T1000 (cell line): ENCODE measurements at places on chromosomes 11 and 22.

- DNase-seq = no peak
Measured at GRCh38 chr11:95461858-95462257, 230.9 kb upstream of the SESN3 start.

DNA sequence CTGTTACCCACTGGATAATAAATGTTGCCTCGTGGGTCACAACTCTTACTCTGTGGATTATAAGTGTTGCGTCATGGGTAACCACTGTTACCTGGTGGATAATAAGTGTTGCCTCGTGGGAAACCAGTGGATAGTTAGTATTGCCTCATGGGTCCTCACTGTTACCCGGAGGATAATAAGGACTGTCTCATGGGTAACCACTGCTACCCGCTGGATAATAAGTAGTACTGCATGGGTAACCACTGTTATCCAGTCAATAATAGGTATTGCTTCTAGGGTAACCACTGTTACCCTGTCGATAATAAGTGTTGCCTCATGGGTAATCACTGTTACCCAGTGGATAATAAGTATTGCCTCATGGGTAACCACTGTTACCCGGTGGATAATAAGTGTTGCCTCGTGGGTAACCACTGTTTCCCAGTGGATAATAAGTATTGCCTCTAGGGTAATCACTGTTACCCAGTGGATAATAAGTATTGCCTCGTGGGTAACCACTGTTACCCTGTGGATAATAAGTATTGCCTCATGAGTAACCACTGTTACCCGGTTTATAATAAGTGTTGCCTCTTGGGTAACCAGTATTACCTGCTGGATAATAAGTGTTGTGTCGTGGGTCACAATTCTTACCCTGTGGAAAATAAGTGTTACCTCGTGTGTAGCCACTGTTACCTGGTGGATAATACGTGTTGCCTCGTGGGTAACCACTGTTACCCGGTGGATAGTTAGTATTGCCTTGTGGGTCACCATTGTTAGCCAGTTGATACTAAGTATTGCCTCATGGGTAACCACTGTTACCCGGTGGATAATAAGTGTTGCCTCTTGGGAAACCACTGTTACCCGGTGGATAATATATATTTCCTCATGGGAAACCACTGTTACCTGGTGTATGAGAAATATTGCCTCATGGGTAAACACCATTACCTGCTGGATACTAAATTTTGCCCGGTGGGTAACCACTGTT lies 15.7 kb upstream of the NXPE4 start:
- no peak for DNase-seq

- no peak for DNase-seq
Measured at GRCh38 chr22:46064228-46064965, 85.9 kb upstream of the PPARA start.

DNA sequence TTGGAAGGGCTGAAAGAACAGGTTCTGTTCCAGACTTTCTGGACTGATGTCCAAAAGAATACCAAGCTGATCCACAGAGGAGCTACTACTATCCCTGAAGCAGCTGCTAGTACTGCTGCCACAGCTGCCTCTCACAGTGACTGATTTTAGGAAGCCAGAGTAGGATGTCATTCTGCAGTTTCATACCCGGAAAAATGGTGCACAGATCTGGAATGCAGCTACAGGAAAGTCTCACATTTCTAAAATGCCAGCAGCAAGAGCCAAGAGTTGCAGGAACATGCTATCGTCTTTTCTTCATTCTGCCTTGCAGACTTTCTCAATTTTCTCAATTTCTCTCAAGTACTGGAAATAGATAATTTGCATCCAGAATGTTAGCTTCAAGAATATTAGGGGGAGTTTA lies 19.4 kb upstream of the CCDC179 start:
- no peak for DNase-seq

DNA sequence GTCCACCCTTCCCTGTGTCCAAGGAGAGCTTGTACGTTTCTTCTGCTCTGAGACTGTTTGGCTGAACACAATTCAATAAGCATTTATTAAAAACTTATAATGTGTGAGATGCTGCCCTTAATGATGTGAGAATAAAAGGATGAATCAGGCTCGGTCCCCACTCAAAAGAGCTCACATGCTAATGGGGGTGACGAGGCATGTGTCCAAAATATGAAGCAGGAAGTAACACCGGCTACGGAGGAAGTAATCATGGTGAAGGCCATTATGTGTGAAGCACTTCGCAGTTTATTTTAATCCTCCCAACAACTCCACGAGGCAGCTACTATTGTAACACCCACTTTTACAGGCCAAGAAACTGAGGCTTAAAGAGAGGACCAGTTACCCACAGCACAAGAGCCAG lies 3.4 kb upstream of the RASD2 start:
- no peak for DNase-seq

- DNase-seq = no peak
Measured at GRCh38 chr11:102626676-102627075, 1.5 kb upstream of the MMP20 start.

DNA sequence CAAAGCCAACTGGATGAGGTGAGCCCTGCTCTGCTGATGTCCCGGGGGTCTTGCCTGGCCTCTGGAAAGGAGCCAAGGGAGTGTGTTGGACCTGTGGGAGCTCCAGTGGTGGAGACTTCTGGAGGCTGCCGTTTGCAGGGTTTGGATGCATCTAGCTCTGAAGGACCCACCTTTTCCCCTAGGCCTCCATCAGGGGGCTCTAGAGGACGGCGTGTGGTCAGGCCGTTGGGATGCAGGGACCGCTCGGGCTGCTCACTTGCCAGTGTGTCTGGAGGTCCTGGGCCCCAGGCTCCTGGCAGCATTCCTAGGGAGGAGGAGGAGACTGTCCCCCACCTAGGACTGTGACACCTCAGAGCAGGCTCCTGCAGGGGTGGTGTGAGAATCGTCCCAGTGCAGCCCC lies 58.3 kb downstream of the PRDM11 start:
- no peak for DNase-seq

GRCh38 chr11:57311109-57311936 lies 13.4 kb downstream of the TNKS1BP1 start:
- peak; percentile 91 for DNase-seq

GRCh38 chr11:56782167-56782847 lies 33.8 kb upstream of the OR9G4 start:
- no peak for DNase-seq

GRCh38 chr11:12092714-12093113 lies 17.7 kb upstream of the MICAL2 start:
- no peak for DNase-seq

DNA sequence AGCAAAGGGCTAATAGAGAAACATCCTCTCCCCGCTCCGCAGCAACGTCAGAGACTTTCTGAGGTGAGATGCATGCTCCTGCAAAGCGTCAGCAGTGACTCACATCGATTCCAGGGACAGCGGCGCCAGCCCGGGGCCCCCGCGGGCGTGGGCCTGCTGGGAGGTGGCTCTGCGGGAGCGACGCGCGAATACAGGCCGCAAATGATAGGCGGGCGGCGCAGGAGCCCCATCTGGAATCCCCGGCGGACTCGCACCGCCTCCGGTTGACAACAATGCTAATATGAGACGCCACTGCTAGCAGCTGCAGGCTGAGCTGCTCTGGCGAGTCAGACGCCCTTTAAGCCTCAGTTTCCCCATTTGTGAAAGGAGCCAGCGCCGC lies 557 bp downstream of the RANGAP1 start:
- peak; percentile 75 for DNase-seq

DNA sequence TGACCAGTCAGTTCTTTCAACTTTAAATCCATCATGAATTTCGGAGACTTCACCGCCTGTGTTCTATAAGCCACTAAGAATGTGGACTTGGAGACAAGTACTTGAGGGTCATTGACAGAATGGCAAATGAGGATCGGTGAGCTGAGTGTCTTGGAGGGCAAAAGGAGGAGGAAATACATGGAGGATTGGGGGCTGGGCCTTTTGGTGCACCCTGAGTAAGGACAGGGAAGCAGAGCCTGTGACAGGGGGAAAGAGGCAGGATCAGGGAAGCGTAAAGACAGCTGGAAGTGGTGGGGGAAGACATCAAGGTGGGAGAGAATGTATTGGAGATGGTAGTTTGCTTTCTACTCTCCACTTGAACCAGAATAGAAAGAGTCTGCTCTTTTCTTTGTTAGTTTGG lies 70.4 kb upstream of the MTMR2 start:
- no peak for DNase-seq

GRCh38 chr11:60345489-60345888 lies 18.4 kb downstream of the MS4A6E start:
- DNase-seq = no peak

DNA sequence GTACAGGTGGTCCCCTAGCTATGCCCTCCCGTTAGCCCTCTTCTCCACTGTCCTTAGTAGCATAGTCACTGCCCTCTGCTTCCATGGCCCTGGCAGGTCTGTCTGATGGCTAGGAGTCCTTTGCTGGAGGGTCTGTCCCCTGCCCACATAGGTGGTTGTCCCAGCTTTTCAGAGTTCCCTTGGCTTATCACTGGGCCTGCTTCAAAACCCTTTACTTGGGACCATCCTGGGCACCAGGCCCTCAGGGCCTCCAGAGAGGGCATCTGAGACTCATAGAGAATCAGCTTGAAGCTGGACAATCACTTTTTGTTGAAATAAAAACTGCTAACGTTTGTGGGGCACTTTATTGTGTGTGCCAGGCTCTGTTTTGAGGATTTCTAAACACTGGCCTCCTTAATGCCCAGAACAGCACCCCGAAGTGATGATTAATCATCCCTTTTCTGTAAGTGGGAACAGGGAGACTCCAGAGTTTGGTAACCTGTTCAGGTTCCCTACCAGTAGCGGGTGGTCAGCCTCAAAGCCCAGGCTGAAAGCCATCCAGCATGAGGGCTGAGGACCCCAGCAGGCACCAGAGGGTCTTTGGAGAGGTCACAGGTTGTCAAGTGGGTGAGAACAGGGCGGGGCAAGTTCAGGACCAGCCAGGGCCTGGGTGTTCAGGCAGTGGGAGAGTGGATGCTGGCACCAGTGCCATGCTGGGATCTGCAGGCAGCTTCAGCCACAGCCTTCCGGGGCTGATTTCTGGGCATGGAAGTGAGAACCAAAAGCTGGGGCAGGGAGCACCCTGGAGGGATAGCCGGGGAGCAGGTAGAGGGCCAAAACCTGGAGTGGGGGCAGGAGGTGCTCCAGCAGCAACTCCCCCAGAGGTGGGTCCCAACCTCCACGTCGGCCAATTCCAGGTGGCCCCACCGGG lies 495 bp upstream of the KCNK4 start:
- no peak for DNase-seq

DNA sequence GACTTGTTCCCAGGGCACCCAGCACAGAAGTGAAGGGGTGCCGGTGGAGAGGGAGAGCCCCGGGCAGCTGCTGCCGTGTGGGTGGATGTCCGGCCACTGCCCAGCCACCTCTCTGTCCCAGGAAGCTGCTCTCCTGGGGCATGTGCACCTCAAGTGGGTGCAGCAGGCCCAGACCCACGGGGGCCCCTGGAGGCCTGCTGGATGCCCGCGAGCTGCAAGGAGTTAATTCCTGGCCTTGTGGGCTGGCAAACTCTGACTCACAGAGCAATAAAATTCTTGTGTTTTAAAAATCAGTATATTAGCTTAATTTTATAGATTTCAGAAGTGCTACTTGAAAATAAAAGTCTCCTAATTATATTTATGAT lies 37.4 kb upstream of the KCNQ1OT1 start:
- no peak for DNase-seq

- no peak for DNase-seq
Measured at GRCh38 chr11:9799886-9800285, 136.0 kb downstream of the SWAP70 start.

DNA sequence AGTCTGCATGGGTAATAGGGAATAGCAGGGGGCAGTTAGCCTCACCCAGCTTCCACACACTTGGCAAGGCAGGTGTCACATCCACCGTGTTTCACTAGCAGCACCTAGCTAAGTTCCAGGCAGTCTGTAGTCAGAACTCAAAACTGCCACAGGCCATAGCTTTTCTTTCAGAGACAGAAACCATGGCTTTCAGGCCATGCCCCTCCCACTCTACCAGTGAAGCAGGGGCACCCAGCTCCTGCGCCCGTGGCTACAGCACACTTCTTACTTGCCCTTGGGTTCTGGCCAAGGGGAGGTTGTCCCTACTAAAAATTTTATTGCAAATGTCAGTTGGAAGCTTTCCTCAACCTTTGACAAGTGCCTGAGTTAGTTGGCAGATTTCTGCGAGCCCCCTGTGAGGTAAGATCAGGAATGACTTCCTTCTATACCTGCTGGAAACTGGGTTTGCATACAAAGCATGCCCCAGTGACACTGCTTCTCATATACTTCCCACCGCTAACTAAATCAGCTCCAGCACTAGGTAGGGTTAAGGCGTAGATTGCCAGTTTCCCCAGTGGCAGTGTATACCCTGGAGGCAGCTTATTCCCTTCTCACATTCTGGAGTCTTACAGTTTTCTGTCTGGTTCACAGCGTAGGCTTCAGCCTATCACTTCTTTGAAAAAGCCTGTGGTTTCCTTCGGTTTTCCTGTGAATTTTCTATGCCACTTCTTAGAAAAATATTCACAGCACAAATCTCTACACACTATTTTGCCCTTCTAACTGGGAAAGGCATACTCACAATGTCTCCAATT lies 139.0 kb upstream of the LUZP2 start:
- DNase-seq = no peak

- DNase-seq = no peak
Measured at GRCh38 chr11:58963551-58964104, 24.3 kb downstream of the GLYATL1 start.

DNA sequence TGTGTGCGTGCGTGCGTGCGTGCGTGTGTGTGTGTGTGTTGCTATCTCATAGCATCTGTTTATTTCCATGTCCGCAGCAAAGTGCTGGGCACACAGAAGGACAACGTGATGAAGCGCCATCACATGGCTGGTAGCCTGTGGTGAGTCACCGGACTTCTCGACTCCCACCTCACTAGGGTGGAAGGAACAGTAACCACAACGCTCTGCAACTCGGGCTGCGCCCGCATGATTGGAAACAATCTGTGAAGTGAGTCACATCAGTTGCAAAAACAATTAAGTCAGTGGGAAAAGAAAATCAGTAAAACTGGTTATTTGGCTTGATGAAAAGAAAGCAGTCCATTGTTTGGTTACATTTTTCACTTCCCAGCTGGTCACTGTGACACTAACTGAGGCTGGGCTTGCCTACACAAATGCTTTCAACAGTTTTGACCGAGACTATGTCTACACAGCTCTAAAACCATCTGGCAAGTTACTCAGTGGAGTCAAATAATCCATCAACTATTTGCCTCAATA lies 437.3 kb upstream of the CADM1 start:
- DNase-seq = peak; percentile 58

GRCh38 chr11:3942956-3943497 lies 87.6 kb downstream of the STIM1 start:
- no peak for DNase-seq

DNA sequence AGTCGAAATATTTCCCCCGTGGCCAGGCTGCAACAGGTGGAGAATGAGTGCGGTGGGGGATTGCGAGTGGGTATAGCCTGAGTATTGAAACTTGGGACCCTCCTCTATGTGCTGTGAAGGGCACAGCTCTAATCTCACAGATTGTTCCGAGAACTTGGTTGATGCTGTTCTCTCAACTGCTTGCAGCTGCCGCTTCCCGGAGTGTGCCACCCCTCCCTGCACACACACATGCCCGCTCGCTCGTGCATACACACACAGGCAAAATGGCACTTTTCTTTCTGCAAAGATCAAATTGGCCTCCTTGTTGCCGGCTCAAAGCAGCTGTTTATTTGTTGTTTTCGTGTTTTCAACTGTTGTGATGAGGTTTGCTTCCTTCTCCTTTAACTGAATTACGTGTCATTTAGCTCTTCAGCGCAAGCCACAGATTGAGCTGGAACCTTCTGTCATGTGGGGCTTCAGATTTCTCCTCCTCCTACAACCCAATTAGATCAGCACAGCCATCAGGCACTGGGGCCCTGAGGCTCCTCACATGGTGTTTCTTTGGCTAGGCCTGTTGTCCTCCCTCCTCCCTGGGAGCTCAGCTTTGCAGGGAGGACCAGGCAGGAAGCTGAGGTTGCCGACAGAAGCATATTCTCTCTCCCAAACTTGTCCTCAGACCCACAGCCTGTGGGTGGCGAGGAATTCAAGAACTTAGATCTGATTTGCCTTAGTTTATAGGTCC lies 13.9 kb upstream of the B3GAT1 start:
- no peak for DNase-seq
